T-helper 17 cell (primary cell): ENCODE measurements at places on chromosomes 4 and X.

- DNase-seq = no peak
Observed at GRCh38 chr4:33065749-33066148, 2345.6 kb downstream of the PCDH7 start.

GRCh38 chrX:37997096-37997495 is 9.3 kb upstream of the SYTL5 start:
- no peak for DNase-seq

DNA sequence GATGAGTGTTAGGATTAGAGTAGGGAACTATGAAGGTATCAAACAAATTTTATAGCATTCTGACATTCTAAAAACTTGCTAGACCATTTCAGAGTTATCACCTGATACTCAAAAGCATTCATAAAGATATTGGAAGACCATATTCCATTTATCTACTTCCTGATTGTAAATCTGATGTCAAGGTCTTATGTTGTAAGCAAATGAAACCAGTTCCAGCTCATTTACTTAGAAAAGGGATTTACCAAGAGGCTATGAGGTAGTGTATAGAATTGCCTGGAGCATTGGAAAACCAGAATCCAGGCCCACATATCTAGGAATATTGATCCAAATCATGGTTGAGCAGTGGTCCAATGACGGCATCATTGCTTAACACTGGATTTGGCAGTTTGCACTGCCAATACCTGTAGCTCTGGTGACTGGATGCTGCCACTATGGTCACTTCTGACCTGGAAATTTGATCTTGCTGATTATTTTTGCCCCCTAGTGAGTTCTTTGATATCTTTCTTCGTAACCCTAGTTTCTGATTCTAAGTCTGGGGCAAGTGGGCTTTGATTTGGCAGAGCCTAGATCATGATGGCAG is 25.4 kb downstream of the ARFIP1 start:
- no peak for DNase-seq

GRCh38 chr4:37661772-37662171 is 24.4 kb downstream of the RELL1 start:
- DNase-seq = no peak

DNA sequence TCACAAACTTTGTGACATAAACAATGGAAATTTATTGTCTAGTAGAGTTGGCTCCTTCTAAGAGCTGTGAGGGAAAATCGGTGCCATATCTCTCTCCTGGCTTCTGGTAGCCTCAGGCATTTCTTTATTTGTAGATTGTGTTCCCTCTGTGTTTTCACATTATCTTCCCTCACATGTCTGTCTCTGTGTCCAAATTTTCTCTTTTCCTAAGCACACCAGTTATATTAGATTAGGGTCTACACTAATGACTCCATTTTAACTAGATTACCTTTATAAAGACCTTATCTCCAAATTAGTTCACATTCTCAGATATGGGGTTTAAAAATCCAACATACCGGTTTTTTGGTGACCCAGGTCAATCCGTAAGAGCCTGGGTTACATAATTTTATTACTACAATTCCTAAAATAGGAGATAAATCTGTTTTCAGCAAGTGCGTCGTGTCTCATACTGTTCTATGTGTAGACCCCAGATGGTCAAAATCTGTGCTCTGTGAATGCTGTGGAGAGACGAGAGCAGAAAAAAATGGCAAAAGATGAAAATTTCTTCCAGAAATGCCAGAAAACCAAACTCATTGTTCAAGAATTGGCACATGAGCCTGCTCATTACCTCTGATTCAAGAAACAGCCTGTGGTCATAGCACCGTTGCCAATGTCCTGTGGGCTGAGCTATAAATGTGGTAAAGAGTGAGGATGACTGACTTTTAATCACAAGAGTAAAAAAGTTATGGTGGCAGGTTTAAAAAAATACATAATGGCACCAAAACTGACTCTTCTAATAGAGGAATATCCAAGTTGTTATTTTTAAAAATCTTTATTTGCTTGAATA is 574.7 kb downstream of the PCDH7 start:
- no peak for DNase-seq

GRCh38 chr4:17400686-17401085 is 111.2 kb downstream of the QDPR start:
- DNase-seq = no peak

DNA sequence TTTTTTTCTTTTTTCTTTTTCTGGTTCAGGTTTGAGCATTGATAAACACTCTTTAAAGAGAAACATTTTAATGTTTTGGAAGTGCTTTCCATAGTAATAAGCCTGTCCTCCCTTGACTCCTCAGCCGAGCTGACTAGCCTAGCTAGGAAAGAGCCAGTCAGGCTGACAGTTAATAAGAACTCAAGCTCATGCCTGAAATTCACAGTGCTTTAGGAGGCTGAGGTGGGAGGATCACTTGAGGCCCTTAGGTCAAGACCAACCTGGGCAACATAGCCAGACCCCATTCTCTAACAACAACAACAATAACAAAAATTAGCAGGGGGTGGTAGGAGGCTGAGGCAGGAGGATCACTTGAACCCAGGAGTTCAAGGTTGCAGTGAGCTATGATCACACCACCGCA is 53.4 kb upstream of the ZCCHC13 start:
- no peak for DNase-seq

DNA sequence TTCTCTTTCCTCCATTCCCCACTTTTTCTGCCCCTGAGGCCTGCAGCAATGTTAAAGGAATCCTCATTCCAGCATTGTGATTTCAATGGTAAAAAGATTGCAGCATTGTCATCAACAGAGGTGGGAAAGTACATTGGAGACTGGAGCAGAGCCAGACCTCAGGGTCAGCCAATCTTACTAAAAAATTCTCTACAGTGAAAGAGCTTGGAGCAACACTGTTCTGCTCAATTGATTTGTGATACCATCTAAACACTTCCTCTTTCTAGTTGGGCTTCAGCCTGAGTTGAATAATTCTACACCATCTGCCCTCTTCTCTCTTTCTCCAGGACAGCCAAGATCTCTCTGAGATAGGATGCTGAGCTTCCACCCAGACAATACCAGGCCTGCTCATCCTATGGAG is 176.5 kb downstream of the AR start:
- DNase-seq = no peak
